Kidney glomerular epithelial cell (primary cell): ENCODE measurements at places on chromosomes 3 and 15.
A peak's percentile ranks its signal among the peaks of the same experiment; 100 is the strongest.

- peak; percentile 50 for DNase-seq
Observed at GRCh38 chr3:165839296-165840076, 2.3 kb upstream of the BCHE start.

DNA sequence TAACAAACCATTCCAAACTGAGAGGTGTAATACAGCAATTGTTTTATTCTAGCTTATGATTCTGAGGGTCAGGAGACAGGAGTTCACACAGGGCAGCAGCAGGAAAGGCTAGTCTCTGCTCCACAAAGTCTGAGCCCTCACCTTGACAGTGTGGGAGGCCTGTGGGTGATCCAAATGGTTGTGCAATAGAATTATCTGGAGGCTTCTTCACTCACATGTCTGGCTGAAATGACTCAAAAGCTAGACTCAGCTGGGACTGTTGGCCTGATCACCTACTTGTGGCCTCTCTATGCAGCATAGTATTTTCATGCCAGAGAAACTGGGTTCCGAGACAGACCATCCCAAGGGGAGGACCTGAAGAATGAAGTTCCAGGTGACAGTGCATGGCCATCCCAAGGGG, 233.9 kb upstream of the UBE2E2 start:
- DNase-seq, result no peak

- peak; percentile 49 for DNase-seq
Observed at GRCh38 chr3:96354742-96355141, 459.7 kb upstream of the EPHA6 start.

GRCh38 chr3:12957339-12957738, 115.9 kb downstream of the IQSEC1 start:
- DNase-seq, result no peak

- peak; percentile 49 for DNase-seq
Observed at GRCh38 chr3:122668930-122669730, 11.5 kb upstream of the PARP14 start.

DNA sequence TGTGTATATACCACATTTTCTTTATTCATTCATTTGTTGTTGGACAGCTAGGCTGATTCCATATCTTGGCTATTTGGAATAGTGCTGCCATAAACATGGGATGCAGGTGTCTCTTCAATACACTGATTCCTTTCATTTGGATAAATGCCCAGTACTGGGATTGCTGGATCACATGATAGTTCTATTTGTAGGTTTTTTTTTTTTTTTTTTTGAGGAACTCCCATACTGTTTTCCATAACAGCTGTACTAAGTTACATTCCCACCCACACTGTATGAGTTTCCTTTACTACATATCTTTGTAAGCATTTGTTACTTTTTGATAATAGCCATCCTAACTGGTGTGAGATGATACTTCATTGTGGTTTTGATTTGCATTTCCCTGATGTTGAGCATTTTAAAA, 437.7 kb downstream of the DIPK2A start:
- DNase-seq, result no peak

GRCh38 chr3:105829871-105830622, 38.8 kb downstream of the CBLB start:
- no peak for DNase-seq

DNA sequence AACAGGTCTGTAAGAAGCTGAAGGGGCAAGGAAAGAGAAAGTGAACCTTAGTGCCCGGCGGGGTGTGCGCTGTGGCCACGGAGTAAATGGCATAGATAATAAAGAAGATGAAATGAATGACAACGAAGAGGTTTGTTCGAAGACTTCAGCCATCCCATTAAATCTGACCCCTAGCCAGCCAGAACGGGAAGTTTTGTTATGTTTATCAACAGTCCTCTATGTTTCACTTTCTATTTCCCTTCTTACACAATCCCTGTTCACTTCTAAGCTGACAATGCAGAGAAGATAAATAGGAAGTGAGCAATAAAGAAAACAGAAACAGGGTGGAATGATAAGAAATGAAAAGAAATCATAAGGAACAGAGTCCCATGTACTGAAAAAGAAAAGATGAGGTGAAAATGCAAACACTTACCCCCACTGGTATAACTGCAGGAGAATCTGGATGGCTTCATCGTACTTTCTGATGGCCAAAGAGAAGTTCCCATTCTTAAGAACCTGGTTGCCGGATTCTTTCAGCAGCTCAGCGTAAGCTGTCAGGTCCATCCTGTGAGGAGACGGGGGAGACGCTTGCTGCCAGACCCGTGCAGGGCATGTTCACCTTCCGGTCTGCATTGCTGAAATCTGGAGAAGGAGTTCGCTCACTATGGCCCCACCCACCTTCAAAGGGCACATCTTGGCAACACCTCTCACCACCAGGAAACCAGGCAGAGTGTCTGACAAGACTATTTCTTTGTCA, 36.8 kb downstream of the TRANK1 start:
- peak; percentile 72 for DNase-seq

DNA sequence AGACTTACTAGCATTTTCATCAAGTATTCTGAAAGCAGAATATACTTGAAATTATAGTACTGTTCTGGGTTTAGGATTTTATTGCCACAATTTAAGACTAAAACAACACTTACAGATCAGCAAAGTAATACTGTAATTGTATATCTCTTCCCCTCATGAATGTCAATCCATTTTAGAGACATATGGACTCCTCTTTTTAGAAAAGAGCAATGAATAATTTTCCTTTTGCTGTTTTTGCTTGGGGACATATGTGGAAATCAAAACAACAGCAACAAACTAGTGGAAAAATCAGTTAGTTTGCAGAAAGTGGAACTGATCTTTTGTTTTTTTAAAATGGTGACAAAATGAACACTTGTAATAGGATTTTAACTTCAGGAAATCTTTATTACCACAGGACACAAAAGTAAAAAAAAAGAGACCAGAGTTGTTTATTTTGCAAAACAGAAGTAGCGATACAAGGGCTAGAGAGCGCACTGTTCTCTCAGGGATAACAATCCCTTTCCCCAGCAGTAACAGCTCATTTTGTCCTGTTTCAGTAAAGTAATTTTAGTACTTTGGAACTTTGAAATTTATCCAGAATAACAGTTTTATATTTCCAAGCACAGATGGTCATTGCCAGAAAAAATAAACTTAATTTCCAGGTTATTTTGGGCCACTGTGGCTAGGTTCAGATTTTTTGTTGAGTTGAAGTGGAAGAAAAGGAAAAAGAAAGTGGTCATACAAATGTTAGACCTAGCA, 17.1 kb downstream of the LEKR1 start:
- DNase-seq, result no peak

- DNase-seq, result no peak
Observed at GRCh38 chr15:45230245-45230965, 21.6 kb upstream of the SLC28A2 start.

GRCh38 chr3:68931406-68932149, 769 bp downstream of the TAFA4 start:
- DNase-seq, result no peak

DNA sequence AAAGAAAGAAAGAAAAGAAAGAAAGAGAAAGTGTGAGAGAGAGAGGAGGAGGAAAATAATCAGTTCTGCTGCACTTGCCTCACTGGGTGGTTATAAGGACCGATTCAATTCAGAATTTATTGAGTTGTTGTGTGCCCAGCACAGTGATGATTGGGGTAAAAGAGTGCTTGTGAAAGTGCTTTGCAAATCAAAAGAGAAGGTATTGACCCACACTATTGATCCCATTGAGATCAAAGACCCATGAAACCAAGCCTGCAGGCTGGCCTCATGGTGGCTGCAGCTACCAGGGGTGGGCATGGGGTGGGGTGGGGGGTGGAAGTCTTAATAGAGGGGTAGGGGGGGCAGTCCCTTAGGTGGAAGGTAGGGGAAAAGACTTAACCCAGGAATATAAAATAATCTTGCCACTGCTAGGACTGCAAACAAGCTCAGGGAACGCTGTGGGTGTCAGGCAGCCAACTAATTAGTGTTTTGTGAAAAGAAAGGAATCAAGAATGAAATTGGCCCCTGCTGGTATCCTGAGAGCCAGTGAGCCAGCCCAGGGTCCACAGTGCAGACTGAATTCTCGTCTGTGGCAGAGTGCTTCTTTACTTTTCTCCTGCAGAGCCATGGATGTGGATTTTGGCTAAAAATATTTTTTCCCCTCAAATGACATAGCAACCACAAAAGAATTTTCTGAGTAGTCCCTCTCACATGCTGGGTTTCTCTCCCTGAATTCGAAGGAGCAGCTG, 34.2 kb downstream of the CLEC3B start:
- no peak for DNase-seq

- peak; percentile 7 for DNase-seq
Observed at GRCh38 chr3:19934098-19934566, at the start of gene EFHB. Gene EFHB (minus strand): TSS chr3:19934217. CDS start chr3:19934018, 199 bp downstream.

- DNase-seq, result peak; percentile 32
Observed at GRCh38 chr15:70121624-70122302, 24.0 kb upstream of the TLE3 start.

GRCh38 chr15:68047826-68048225, 6.3 kb upstream of the PIAS1 start:
- peak; percentile 19 for DNase-seq

DNA sequence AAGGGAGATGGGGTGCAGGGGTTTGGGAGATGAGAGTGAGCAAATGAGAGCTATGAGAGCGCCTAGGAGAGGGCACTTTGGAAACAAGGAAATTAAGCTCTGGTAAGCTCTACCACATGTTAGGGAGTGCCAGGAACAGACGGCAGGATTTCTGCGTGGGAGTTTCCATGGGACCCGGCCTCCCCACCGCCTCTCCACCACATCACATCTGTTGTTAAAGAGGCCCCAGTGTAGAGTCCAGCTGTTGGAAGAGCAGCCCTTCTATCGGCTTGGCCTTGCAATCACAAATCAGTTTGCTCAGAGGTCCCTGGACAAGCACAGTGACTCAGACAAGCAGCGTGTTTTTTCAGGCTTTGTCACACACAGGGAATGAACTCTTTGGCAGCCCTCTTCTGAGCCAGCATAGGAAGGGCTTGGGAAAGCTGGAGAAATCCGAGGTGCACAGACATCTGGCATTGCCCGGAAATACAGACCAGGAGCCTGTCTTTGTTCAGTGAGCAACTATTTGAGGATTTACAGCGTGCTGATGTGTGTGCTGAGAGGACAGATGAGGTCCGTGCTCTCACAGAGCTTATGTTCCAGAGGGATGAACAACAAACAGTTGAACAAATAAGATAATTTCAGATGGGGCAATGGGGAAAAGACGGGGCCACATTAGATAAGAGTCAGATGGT, 370.6 kb upstream of the PROK2 start:
- peak; percentile 67 for DNase-seq

GRCh38 chr3:28678086-28678485, 329.5 kb upstream of the AZI2 start:
- DNase-seq, result no peak

- no peak for DNase-seq
Observed at GRCh38 chr3:16801698-16802097, 83.1 kb upstream of the PLCL2 start.

DNA sequence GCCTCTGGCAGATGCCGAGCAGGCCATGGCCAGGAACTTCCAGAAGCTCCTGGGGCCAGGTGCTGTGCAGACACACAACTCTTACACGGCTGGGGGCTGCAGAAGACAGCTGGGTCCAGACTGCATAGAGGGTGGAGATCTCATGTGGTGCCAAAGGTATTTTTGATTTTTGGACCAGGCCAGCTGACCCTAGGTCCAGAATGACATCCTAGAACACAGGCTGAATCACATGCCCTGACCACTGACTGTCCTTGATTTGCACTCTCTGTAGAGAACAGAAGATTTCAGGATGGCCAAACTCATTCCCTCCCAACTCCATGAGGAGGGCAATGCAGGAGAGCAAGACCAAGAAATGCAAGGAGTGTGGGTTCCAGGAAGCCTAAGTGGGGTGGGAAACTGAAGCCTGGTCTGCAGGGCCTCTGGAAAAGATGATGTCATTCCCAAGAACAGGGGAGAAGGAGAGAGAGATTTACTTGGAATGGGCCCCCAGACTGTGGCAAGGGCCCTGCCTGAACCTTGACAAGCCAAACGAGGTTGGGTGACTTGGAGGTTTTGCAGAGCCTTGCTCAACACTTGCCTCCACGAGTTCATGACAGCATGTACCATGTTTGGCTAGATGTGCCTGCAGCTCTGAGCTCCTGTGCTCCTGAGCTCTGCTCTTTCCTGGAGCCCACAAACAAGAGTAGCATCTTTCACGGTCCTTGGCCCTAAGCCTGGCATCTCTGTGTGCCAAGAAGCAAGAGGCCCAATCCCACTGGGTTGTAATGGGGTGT, 38.5 kb upstream of the CTSH start:
- no peak for DNase-seq

DNA sequence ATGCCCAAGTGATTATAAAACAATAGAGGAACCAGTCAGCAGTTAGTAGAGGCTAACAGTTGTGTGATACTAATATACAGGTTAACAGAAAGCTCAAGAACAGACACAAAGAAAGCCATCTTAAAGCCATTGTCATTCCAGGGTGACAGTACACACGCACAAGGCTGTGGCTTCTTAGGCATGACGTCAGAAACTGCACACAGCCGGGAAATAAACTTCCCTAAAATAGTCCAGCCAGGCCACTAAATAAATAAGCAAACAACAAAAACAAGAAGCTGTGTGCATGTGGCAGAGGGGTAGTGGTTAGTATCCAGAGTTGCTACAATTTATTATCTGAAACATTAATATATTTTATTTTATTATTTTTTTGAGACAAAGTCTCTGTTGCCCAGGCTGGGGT, 49.8 kb downstream of the PPCDC start:
- no peak for DNase-seq

DNA sequence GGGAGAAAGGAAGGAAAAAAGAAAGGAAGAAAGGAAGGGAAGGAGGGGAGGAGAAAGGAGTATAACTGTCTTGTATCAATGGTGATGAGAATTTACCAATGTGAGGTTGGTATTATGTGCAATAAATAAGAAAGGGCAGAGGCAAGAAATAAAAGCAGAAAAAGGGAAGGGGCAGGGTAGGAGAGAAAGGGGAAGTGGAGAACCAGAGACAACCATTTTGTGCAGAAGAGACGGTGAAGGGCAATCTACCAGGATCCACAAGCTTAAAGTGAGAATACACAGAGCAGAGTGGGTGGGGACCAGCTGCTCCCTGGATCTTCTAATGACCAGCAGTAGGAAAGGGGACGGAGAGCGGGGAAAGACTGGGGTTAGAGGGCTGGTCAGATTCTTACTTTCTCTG, 106.9 kb upstream of the SLCO2A1 start:
- no peak for DNase-seq

- DNase-seq, result no peak
Observed at GRCh38 chr15:82850731-82851130, 41.3 kb downstream of the WHAMM start.

DNA sequence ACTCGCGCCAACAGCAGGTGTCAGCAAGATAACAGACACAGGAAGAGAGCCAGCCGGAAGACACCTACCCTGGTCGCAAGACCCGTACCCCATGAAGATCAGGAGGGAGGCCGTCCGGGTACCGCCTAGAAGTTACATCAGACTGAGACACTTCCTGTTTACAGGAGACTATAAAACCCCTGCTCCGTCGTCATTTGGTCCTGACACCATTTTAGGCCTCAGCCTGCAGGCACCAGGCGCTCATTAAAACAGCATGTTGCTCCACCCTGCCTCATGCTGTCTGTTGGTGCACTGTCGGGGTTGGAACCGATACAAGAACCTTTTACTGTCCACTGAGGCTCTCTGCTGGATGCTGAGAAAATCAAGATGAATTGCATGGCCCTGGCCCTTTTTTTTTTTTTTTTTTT, 15.6 kb upstream of the PRTG start:
- no peak for DNase-seq

GRCh38 chr15:44092221-44092620, 102.8 kb downstream of the FRMD5 start:
- peak; percentile 30 for DNase-seq
